ENCODE measurements at places on chromosomes 7 and 10.
A peak's percentile ranks its signal among the peaks of the same experiment; 100 is the strongest.

DNA sequence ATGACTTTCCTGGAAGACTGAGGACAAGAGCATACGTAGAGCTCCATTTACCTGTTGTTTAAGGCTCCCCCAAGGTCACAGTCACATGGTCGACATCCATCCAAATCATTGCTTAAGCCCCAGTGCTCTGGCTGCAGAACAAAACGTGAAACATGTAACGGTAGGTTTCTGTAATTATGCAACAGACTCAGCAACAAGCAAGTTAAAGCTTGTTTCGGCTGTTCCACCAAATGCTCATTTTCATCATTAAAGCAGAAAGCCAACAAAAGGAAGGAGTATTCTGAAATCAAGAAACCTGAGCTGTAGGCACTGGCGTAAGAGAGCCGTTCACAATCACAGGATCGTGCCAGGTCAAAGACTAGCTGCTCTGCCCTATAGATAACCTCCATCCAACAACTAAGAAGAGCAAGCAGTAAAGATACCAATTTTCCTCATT, 30.0 kb downstream of the LAMB1 start:
- no peak for DNase-seq

GRCh38 chr10:50627896-50628295, 4.1 kb upstream of the SGMS1 start:
- DNase-seq, result no peak

DNA sequence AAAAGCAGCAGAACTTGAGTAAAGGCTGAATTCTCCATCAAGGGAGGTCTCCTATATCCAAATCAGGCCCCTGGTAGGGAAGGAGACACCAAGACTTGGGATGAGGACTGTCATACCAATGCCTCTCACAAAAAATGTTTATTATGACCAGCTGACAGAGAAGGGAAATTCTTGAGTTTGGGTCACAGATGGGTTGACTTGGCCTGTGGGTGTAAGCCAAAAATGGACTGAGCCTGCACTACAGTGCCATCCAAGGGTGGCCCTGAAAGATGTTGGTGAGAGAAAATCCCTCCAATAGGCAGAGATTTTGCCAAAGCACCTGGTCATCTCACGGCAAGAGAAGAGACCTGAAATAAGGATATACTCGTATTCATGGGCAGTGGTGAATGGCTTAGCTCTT, 27.0 kb upstream of the PPIF start:
- DNase-seq, result no peak

DNA sequence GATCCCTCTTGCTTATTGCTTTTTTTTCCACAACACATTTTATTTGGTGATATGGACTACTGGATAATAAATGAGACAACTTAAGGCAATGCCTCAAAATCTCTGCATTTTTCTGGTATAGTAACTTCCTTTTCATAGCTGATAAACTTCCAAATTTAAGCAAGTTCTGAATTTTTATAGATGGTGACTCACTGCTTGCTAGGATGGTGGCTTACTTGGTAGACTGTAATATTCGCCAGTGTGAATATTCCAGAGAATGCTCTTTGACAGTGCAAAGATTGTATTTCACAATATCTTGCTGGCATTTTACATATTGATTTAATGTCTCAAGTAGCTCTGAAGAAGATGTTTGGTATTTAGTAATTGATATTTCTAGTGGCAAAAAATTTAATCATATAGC, 472.4 kb downstream of the TFEC start:
- DNase-seq, result no peak

DNA sequence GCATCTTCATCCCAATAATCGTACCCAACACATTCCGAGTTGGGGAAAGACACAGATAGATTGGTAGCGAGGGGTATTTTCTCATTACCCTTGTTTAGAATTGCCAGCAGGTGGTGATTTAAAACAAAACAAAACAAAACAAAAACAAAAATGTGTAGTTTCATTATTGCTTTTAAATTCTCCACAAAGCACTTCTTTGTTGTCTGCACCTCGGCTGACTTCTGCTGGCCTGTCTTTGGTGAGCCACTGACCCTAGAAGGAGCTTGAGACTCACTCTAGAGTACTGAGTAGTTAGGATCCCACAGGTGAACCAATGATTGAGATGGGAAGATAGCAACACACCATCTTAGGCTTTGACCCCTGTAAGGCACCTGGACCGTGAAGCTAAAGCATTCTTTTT, 105.4 kb upstream of the BET1 start:
- DNase-seq, result no peak

GRCh38 chr10:19947656-19948055, 131.4 kb downstream of the PLXDC2 start:
- DNase-seq, result no peak

GRCh38 chr10:100081075-100082001, at the start of gene CPN1:
Gene CPN1 (minus strand): TSS chr10:100081869. CDS start chr10:100081625, 244 bp downstream.
- DNase-seq, result no peak

- no peak for DNase-seq
Observed at GRCh38 chr10:71005337-71006305, 117.3 kb upstream of the PCBD1 start.

GRCh38 chr10:97117372-97117771, 68.4 kb downstream of the SLIT1 start:
- DNase-seq, result no peak

DNA sequence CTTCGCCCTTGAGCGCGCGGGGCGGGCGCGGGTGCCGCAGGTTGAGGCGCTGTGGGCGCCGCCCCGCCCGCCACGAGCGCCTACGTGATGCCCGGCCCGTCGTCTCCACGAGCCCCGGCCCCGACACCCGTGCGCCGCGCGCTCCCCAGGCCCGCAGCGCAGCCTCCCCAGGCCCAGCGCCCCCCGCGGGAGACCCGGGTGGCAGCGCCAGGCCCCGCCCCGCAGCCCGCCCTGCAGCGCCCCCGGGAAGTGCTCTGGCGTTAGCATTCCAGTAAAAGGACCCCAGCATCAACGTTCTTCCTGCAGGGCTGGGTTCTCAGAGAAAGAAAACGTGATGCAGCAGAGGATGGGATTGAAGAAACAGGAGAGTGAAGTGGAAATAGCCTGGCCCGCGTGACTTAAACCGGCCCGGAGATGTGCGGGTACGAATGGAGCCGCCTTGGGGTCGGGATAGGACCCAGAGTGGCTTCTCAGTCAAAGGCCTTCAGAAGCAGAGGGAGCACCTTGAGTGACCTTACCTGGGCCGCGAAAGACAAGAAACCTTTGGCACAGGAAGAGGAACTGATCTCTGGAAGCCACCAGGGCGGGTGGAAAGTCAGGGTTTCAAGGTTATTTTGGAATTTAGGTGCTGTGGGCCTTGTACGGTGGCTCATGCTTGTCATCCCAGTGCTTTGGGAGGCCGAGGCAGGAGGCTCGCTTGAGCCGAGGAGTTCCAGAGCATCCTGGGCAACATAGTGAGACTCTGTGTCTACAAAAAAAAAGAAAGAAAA, 1.8 kb downstream of the PFKP start:
- DNase-seq, result peak; percentile 56

DNA sequence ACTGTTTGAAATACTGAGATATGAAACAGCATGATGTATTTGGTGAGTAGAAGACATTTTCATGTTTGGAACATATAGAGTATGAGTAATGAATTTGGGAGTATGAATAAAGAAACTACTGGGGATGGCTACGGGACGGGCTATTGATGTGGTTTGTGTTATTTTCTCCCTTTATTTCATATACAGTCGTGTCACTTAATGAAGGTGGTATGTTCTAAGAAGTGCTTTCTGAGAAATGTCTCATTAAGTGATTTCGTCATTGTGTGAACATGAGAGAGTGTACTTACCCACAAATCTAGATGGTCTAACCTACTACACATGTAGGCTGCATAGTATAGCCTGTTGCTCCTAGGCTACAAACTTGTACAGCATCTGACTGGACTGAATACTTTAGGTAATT, 106.3 kb downstream of the CCNY start:
- DNase-seq, result no peak

DNA sequence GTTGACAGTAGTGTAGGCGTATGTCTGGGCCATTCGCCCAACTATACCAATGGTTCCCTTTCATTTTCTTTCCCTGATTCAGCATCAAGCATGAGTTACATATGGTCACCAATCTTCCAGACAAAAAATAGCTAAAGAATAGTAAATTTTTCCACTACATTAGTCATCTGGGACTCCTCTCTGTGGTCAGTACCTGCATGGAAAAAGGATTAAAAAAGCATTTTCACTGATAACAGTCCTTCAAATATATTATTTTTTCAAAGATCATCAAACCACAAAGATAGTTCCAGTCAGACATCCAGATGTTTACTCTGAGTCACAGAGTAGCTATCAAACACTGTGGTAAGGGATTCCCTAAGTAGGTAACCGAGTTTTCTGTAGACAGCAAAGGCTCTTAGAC, 302.6 kb upstream of the SEMA3D start:
- no peak for DNase-seq

GRCh38 chr10:24414597-24414996, 205.7 kb downstream of the KIAA1217 start:
- DNase-seq, result no peak

DNA sequence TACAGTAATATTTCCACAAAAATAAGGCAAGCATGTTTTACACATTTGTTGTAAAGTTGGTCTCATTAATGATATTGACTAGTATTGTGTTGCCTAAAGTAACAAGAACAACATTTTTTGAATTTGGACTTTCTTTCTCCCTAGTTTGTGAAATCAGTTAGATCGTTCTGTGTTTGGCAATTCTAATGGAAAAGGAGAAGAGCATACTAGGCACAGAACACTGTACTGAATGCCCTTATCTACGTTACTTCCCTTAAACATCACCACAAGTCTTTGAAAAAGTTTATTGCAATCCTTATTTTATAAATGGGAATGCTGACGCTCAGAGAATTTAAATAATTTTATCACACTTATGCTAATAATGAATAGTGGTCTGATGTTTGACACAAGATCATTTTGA, 372.2 kb downstream of the EXOC4 start:
- no peak for DNase-seq

DNA sequence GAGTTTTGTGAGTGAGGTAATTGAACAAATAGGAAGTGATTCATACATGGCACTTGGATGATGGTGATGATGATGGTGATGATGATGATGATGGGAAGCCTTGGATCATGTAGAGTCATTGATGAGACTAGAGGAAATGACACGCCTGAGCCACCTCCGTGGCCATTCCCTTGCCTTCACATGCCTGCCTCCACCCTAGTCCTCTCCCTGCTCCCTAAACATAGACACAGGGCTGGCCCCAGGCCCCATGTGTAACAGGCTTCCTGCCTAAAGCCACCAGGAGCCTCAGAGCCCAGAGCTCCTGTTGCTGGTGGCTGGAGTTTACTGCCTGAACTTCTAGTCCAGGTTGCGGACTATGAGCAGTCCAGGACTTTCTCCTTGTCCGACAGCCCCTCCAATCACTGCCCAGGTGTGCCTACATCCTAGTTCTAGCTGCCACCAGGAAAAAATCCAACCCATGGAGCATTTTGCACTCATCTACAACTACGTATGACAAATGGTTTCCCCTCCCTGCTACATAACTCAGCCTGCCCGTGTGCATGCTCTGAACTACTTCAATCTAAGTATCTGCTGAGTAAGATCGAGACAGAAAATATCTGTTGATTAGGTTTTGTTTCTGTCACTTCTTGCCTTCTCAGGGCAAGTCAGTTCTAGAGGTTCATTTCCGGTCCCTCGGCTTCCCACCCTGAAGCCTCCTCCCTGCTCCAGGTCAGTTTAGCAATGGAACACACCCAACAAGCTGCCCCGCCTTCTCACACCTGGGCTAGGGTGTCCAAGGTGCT, 35.5 kb upstream of the KDM7A start:
- no peak for DNase-seq

GRCh38 chr10:52499281-52499680, 185.2 kb downstream of the DKK1 start:
- DNase-seq, result no peak

- no peak for DNase-seq
Observed at GRCh38 chr10:3946234-3947229, 161.5 kb upstream of the KLF6 start.

DNA sequence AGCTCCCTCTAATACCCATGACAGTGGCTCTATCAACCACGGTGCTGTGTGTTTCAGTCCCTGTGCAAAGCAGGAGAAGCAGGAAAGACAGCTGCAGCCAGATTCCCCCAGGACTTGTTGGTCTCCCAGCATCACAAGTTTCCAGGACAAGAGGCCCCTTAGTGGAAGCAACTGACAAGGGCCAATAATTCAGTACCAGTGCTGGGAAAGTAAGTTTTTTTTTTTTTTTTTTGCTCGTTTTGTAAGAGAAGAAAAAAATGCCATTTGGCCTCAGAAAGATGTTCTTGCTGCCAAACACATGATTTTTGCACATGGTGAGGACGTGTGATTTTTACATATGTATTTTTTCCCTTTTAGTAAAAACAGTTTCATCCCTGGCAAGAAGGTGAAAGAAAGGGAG, 284.2 kb upstream of the ZMIZ1 start:
- no peak for DNase-seq

DNA sequence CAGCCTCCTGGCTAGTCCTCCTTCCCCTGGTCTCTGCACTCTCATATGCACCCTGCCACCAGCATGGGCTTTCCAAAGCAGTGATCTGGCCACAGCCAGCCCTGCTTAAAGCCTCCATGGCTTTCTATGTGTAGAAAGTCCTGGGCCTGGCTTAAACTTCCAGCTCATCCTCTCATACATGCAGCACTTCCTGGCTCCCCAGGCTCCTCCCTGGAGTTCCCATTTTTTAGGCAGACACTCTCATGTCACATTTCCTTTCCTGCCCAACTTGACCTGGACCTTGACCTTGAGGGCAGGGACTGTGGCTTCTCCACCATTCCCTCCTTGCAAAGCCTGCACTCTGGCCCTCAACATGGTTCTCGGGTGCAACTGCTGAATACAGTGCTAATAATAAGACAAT, 79.5 kb downstream of the CHST15 start:
- no peak for DNase-seq

DNA sequence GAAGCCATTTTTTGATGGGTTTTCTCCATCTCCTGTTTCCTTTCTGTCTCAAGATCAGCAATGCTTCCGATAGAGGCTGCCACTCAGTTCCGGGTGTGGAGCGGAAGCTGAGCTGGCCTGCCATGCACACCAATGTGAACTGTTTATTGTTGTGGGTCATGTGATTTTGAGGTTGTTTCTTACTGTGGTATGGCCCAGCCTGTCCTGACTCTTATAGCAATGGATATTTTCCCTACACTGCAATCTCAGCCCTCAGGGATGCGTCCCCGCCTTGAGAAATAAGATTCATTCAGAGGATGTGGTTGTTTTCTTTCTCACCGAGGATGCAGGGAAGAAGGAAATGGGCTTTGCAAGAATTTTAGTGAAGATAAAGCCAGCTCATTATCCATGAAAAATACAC, 134.7 kb downstream of the PFKFB3 start:
- no peak for DNase-seq

DNA sequence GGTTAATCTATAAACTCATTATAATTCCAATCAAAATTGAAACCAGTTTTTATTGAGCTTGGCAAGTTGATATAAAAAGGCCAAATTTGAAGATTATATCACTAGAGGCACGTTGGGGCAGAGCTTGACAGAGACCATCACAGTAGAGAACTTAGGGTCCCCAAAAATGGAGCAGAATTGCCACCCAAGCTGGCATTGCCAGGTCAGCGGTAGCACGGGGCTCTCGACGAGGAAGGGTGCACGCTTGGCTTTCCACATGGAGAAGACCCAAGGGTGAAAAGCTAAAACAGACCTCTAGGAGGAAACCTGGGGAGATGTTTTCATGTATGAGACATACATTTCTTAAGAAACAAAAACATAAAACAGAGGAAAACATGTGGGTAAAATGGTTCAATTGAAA, 4.3 kb upstream of the JAKMIP3 start:
- no peak for DNase-seq

Data from AG08396 (cell line).